Frontal cortex (tissue), 4 donors: ENCODE measurements at places on chromosomes 13 and 19.

DNA sequence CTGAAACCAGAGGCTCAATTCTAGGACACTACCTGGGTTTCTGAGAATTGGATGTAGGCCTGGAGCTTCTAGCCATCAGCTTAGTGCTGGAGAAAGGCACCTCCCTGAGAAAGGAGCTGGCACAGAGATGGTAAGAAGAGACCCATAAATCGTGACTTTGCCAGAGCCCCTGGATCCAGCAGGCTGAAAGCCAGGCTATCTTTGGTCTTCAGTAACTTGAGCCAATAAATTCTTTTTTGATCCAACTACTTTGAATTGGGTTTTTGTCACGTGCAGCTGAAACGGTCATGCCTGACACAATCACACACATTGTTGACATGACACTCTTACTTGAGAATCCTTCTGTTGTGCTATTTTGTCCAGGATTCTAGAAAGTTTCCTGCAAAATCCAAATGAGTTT, 103.4 kb downstream of the LHFPL6 start:
- no peak for DNase-seq

DNA sequence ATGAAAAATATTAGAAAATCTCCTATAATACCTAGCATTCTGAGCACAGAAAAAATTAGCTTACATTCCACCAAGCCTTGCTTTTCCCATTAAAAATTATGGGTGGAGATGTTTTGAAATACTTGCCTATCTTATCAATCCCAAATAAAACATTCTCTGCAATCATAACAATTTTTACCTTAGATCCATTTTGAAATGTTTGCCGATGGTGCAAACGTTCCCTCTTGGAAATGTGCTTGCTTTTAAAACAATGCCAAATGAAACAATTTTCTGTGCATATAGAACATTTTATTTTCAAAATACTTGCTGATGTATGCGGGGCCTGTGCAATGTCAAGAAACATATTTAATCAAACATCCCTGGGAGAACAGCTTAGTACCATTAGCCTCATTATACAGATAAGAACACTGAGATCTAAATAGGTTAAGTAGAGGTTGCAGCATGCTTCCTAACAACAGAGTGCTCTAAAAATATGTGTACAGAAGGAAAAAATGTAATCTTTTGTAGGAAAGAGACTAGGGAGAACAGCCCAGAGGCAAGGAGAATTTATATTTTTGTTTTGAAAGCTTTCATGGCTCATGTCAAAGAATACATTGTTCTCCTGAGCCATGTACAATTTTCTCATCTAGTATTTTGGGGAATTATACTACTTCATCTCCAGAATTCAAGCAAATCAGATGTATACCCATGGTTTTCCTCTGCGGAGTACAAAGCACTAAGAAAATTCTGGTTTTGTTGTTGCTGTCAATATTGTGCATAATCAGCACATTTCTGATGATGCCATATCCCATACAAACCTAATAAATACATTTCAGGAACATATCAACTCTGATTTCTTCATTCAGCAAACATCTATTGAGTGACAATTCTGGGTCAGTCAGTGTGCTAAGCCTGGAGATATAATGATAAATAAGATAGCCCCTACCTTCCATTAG, 25.9 kb upstream of the FNDC3A start:
- no peak for DNase-seq

- DNase-seq, result no peak
Observed at GRCh38 chr13:61857198-61857597, 441.5 kb upstream of the PCDH20 start.

- peak; percentile 73 for DNase-seq
Observed at GRCh38 chr19:58228585-58229254, at the start of gene ZNF544. Gene ZNF544 (plus strand): TSS chr19:58228914. CDS start chr19:58244024, 15,110 bp downstream.

- DNase-seq, result no peak
Observed at GRCh38 chr19:30330266-30330665, 41.9 kb upstream of the ZNF536 start.

DNA sequence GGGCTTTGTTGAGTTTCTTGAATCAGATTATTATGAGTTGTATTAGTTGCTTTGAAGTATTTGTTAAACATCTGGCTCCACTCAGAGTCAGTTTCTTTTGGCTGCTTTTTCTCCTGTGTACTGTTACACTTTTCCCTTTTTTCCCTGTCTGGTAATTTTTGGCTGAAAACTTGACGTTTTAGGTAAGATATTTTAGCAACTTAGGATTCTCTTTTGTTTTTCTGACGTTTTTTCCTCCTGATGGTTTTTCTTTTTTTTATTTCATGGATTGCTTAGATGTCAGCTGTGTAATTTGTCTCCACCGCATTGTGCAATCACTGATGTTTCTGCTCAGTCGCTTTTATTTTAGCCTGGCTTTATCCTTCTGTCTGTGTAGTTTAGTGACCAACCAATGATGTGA, 20.7 kb downstream of the RFC3 start:
- no peak for DNase-seq

DNA sequence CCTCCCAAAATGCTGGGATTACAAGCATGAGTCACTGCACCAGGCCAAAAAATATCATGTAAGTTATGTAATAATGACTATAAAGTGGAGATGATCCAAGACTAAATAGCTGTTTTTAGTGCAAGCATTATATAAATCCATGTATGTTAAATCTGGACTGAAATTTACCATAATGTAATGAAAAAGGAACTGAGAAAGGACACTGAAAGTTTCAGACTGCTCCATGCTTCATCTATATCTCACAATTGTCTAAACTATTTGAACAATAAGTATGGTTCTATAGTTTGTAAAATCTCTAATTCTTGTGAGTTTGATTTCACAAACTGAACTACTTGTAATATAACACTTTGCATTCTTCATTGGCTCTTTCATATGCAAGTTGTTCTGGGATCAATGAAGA, 2299.5 kb downstream of the PCDH9 start:
- DNase-seq, result no peak

- no peak for DNase-seq
Observed at GRCh38 chr13:84352946-84353345, 470.7 kb upstream of the SLITRK1 start.

DNA sequence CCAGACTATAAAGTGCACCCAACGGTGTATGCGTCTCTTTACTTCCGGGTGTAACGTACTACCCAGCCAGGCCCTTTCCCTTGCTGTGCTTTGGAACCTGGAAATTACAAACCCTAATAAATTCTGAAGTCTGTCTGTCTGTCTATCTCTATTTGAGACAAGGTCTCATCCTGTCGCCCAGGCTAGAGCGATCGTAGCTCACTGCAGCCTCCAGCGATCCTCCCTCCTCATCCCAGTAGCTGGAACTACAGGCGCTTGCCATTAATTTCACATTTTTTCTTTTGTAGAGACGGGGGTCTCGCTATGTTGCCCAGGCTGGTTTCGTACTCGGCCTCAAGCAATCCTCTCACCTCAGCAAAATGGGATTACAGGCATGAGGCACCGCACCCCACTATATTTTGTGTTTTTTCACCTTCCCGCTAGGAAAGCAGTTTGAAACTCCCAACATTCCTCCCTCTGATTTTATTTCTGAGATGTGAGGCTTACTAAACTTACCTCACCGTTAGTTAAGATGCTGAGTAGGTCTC, 469 bp upstream of the RNF6 start:
- DNase-seq, result no peak
